ENCODE measurements at places on chromosomes 6 and 20. TPM values are rescaled to one million over a fixed set of nuclear protein-coding genes. Genes with fewer than 3 reads are reported as not detected.

The CALHM5 gene
- not detected for total RNA-seq

GRCh38 chr6:498795-499231 is 107.3 kb downstream of the IRF4 start:
- peak overlapping the region; percentile 89 for H3K27ac ChIP-seq
- no peaks in the 10 kb centered on the region for H3K27me3 ChIP-seq
- DNase-seq, result peak; percentile 69
- H3K4me3 ChIP-seq, result peak overlapping the region; percentile 78

- H3K4me1 ChIP-seq, result peaks cover 88% of the 10 kb centered on the region
- peaks cover 51% of the 10 kb centered on the region for H3K36me3 ChIP-seq
- H3K4me3 ChIP-seq, result no peak overlapping the region
- no peak for DNase-seq
Measured at GRCh38 chr20:1377984-1378734, 14.7 kb downstream of the FKBP1A start.

DNA sequence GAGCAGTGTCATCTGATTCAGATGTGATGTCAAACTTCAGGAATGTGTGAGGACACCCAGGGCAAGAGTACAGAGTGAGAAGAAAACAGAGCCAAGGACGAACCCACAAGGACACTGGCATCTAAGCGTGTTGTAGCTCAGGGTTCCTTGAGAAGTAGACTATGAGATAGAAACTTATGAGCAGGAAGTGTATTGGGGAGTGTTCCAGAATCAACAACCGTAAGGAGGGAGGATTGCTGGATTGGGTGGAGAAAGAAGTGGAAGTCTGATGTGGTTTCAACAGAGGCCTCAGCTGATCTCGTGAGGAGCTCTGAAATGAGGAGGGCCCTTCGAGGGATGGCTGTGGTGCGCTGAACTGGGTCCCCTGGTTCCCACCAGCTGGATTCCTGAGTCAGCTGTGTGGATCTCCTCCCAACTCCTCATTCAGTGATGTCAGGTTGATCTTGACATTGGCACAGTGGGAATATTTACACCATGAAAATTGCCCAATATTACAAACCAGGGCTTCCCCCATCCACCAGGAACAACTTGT is 25.7 kb upstream of the IGF2R start:
- peaks cover 5% of the 10 kb centered on the region for H3K36me3 ChIP-seq
- H3K27me3 ChIP-seq, result peaks cover 14% of the 10 kb centered on the region
- H3K4me1 ChIP-seq, result peaks cover 5% of the 10 kb centered on the region

The LY6G6C gene
- total RNA-seq, result not detected

The SMIM8 gene
- 11.6 TPM for total RNA-seq

DNA sequence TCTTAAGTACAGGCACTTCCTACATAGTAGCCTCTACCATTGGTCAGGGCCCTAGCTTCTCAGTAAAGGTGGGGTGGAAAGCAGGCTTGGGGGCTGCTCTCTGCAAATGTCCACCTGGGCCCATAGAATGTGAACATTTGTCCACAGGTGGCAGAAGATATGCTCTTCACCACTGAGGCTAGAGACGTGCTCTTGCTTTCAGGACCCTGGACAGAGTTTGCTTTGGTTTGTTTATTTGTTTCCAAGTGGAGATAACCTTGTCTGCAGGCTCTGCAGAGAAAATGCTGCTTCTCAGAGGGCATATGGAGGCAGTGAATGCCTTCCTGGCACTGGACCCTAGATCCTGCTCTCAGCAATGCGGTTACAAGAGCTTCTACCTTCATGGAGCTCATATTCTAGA is 129.0 kb downstream of the F13A1 start:
- H3K27me3 ChIP-seq, result no peaks in the 10 kb centered on the region
- H3K4me1 ChIP-seq, result no peaks in the 10 kb centered on the region
- DNase-seq, result no peak
- H3K36me3 ChIP-seq, result no peaks in the 10 kb centered on the region

The TFAP2D gene
- total RNA-seq, result not detected

The GNL1 gene
- 59.9 TPM for total RNA-seq

The MUCL3 gene
- total RNA-seq, result not detected

The GJA1 gene
- not detected for total RNA-seq

GRCh38 chr6:75563032-75563431 is 38.6 kb upstream of the SENP6 start:
- no peak overlapping the region for H3K4me3 ChIP-seq
- H3K27me3 ChIP-seq, result peaks cover 37% of the 10 kb centered on the region
- H3K27ac ChIP-seq, result no peak overlapping the region
- no peaks in the 10 kb centered on the region for H3K4me1 ChIP-seq

DNA sequence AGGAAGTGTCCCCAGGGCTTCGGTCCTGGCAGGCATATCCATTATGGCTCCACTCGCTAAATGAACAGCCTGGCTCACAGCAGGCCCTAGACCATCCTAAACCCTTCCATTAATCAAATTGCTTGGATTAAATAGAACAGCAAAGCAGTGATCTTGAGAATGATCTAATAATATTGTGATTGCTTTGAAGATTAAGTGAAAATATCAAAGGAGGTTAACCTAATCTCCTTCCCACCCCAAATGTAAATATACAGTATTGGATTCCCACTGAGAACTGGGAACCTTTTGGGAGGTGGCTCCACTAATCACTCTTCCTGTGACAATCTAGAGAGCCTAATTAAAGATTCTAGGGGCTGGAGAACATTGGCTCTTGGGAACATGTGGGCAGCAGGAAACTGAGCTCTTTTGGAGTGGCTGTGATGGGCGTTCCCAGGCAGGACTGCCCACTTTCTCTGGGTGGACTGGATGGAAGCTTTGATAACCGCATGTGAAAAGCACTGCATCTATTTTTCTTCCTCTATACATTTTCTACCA is 68.3 kb upstream of the FRMD1 start:
- no peaks in the 10 kb centered on the region for H3K36me3 ChIP-seq
- no peak for DNase-seq
- no peak overlapping the region for H3K4me3 ChIP-seq
- no peak overlapping the region for H3K27ac ChIP-seq

- peaks cover 16% of the 10 kb centered on the region for H3K36me3 ChIP-seq
- no peak overlapping the region for H3K27ac ChIP-seq
- DNase-seq, result no peak
- no peaks in the 10 kb centered on the region for H3K27me3 ChIP-seq
- H3K4me1 ChIP-seq, result peaks cover 4% of the 10 kb centered on the region
Measured at GRCh38 chr6:158752613-158753012, 66.6 kb downstream of the EZR start.

DNA sequence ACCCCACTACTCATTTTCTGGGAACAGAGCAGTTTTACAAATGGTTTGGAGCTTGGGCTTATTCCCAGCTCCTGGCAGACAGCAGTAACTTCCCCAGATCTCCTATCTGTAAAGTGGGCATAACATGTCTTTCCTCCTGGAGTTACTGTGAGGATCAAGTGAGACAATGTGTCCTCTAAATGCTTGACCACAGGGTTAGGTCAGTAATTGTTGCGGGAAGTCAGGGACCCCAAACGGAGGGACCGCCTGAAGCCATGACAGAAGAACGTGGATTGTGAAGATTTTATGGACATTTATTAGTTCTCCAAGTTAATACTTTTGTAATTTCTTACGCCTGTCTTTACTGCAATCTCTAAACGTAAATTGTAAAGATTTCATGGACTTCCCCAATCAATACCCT is 15.3 kb upstream of the ZNFX1 start:
- DNase-seq, result no peak
- H3K27ac ChIP-seq, result no peak overlapping the region
- no peaks in the 10 kb centered on the region for H3K27me3 ChIP-seq
- H3K4me3 ChIP-seq, result no peak overlapping the region

- no peaks in the 10 kb centered on the region for H3K4me1 ChIP-seq
- DNase-seq, result no peak
- H3K27ac ChIP-seq, result no peak overlapping the region
- H3K36me3 ChIP-seq, result no peaks in the 10 kb centered on the region
- no peaks in the 10 kb centered on the region for H3K27me3 ChIP-seq
Measured at GRCh38 chr6:161686655-161687054, 412.8 kb upstream of the AGPAT4 start.

The ADGRF4 gene
- total RNA-seq, result not detected

- no peaks in the 10 kb centered on the region for H3K36me3 ChIP-seq
- H3K4me3 ChIP-seq, result no peak overlapping the region
- H3K27me3 ChIP-seq, result no peaks in the 10 kb centered on the region
- H3K27ac ChIP-seq, result no peak overlapping the region
- DNase-seq, result no peak
Measured at GRCh38 chr6:9481292-9482029, 933.4 kb downstream of the TFAP2A start.

The PRL gene
- total RNA-seq, result not detected

DNA sequence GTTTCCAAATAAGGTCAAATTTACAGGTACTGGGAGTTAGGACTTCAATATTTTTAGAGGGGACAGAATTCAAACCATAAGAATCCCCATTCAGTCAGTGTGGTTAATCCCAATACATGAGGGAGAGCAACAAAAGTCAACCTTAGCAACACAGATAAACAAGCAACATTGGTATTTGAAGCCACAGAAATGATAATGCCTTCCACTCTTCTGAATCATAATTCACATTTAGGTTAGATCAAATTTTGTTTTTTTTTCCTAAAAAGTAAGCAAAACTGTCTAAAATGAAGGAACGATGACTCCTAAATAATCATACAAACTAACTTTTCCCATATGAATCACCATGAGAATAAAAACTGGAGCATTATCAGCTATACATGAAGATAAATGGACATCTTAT is 246.0 kb upstream of the TENT5A start:
- H3K27me3 ChIP-seq, result no peaks in the 10 kb centered on the region
- H3K27ac ChIP-seq, result no peak overlapping the region
- no peak overlapping the region for H3K4me3 ChIP-seq
- H3K36me3 ChIP-seq, result no peaks in the 10 kb centered on the region

DNA sequence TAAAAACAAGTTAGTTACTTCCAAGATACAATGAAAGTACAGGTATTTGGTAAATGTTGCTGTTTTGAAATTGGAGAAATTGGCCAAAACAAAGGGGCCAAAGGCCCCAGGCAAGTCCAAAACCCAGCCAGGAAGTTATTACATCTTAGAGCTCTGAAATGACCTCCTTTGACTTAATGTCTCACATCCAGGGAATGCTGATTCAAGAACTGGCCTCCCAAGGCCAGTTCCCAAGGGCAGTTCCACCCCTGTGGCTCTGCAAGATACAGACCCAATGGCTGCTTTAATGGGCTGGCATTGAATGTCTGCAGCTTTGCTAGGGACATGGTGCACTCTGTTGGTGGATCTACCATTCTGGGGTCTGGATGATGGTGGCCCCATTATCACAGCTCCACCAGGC is 217.3 kb upstream of the FKBP1C start:
- H3K27ac ChIP-seq, result no peak overlapping the region
- H3K4me3 ChIP-seq, result no peak overlapping the region
- H3K27me3 ChIP-seq, result no peaks in the 10 kb centered on the region
- DNase-seq, result no peak
- H3K36me3 ChIP-seq, result no peaks in the 10 kb centered on the region

DNA sequence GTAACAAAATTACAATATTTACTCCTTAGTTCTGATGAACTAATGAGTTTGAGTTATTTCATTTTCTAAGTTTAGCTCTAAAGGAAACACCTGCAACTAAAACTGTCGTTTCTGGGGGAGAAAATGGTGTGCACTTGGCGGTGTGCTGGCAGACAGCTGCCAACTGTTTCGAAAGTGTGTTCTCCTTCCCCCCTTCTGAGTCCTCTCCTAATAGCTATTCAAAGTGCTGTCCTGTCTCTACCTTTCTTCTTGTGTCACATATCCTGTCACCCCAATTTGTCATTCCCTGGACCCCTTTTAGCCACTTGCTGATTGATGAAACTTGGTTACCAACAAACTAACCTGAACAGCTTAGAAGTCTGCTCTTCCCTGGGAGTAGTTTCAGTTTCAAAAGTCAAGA is 4.9 kb upstream of the UBE2J1 start:
- peaks cover 63% of the 10 kb centered on the region for H3K4me1 ChIP-seq
- peak overlapping the region; percentile 74 for H3K4me3 ChIP-seq
- H3K27ac ChIP-seq, result peak overlapping the region; percentile 91
- DNase-seq, result peak; percentile 42
- H3K27me3 ChIP-seq, result no peaks in the 10 kb centered on the region
- peaks cover 3% of the 10 kb centered on the region for H3K36me3 ChIP-seq

DNA sequence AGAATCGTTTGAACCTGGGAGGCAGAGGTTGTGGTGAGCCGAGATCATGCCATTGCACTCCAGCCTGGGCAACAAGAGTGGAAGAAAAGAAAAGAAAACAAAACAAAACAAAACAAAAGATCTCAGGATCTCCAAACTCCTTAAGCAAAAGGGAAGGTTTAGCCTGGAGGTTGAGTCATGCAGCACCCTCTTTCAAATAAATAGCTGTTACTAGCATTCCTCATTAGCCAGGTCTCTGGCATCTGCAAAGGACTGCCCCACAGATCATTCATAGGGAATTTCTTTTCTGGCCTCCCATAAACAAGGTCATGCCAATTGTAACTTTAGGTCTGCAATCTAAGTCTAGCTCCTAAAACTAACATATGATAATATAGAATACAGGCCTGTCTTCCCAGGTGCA is 37.2 kb downstream of the EDN1 start:
- H3K4me1 ChIP-seq, result peaks cover 1% of the 10 kb centered on the region
- no peak overlapping the region for H3K4me3 ChIP-seq
- no peak for DNase-seq
- H3K27ac ChIP-seq, result no peak overlapping the region

- H3K27me3 ChIP-seq, result peaks cover 3% of the 10 kb centered on the region
- H3K4me1 ChIP-seq, result peaks cover 2% of the 10 kb centered on the region
- no peak for DNase-seq
- H3K36me3 ChIP-seq, result no peaks in the 10 kb centered on the region
- no peak overlapping the region for H3K4me3 ChIP-seq
Measured at GRCh38 chr6:33988121-33989015, 157.5 kb downstream of the GRM4 start.

The LY6G6F gene
- total RNA-seq, result not detected

- DNase-seq, result no peak
- H3K27ac ChIP-seq, result no peak overlapping the region
- H3K4me1 ChIP-seq, result no peaks in the 10 kb centered on the region
Measured at GRCh38 chr6:10190042-10190441, 224.8 kb downstream of the TFAP2A start.

DNA sequence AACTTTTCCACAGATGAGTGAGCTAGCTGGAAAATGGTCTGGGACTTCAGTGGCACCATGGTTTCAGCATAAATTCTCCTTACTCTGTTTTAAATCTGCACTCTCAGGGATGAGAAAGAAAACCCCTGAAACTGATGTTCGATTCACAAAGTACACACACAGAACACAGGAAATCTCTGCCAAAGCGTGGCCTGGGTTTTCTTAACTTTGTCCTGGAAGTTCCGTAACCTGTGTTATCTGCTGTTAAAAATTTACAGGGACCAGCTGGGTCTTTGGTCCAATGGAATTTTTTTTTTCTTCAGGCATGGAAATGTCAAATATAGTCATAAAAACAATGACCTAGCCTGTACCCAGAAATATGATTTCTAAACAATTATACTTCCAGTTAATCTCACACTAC is 7.3 kb downstream of the SCML4 start:
- H3K4me1 ChIP-seq, result peaks cover 64% of the 10 kb centered on the region
- H3K27me3 ChIP-seq, result no peaks in the 10 kb centered on the region
- peaks cover 42% of the 10 kb centered on the region for H3K36me3 ChIP-seq
- peak overlapping the region; percentile 42 for H3K27ac ChIP-seq

- H3K27ac ChIP-seq, result no peak overlapping the region
- H3K4me1 ChIP-seq, result no peaks in the 10 kb centered on the region
- no peak overlapping the region for H3K4me3 ChIP-seq
- H3K36me3 ChIP-seq, result no peaks in the 10 kb centered on the region
- peaks cover 42% of the 10 kb centered on the region for H3K27me3 ChIP-seq
- DNase-seq, result no peak
Measured at GRCh38 chr6:139591075-139591865, 216.8 kb upstream of the CITED2 start.

The RSPH9 gene
- total RNA-seq, result not detected

The CLPSL1 gene
- total RNA-seq, result not detected
